ENCODE measurements at places on chromosomes 3 and 15.

DNA sequence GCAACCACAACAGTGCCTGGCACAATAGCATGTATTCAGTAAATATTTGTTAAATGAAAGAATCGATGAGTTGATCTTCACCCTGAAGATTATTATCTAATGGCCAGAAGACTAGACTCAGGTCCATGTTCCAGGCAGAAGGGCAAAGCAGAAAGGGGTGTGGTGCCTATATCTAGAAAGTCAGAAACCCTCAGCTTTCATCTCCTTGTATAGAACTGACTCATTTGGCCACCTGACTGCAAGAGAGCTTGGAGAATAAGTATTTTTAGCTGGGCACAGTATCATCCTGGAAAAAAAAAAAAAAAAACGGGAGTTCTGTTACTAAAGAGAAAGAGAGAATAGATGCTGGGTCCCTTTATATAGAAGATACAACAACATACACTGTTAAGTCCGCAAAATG lies 69.7 kb upstream of the SPRED1 start:
- DNase-seq = no peak

DNA sequence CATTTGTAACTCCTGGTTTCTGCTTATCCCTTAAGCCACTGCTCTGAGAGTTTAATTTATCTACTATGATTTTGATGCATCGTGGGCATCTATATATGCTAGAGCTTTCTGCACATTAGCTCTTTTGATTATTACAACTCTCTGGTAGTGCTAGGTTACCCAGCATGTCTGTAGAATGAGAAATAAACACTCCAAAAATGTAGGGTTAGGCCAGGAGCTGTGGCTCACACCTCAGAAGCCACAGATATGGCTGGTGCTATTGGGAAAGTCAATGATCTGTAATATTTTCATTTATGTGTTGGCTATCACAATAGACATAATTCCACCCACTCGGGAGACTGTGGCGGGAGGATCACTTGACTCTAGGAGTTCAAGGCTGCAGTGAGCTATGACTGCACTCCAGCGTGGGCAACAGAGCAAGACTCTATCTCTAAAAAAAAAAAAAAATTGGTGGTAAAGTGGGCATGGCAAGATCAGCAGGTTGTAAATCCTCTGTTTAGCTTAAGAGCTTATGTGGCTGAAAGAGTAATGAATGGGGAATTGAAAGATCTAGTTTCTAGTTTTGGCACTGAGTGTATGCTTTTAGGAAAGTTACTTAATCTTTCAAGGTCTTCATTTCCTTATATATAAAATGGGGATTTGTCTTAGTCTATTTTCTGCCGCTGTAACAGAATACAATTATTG lies 6.3 kb downstream of the TIGIT start:
- no peak for DNase-seq

DNA sequence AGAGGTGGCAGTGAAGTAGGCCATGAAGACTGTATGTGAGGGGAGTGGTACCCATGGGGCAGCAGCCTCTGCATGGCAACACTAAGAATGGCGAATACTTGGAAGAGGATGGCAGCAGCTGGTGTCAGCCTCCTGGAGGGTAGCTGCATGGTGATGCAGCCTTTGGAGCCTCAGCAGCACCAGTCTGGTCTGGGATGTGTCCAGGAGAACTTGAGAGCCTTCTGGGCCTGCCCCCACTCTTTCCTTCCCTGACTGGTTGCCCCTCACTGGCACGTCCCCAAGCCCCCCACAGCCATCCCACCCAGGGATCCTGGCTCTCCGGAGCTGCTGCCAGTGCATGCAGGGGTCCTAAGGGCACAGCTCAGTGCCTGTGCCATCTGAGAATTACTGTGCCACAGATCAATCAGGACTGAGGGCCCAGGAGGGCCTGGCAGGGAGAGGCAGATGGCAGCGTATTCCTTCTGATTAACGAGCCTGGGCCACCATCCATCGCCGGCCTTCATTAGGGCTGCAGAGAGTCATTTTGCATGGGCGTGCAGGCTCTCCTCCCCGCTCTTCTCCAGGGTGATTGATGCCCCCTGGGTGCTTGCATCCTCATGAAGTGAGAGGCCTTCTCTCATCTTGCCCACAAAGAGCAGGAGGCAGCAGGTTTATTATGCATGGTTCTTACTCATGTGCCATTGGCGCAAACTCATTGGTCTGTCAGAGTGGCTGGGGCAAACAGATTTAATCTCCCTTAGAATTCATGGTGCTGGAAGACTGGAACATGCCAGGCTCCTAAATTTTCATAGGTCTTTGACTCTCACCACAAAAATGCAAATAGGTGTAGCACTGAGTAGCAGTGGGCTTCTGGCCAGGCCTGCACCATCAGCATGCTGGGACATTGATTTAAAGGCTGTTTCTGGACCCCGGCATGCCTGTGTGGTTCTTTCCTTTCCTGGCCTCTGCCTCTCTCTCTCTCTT lies 116.8 kb downstream of the EPHB1 start:
- DNase-seq = no peak

DNA sequence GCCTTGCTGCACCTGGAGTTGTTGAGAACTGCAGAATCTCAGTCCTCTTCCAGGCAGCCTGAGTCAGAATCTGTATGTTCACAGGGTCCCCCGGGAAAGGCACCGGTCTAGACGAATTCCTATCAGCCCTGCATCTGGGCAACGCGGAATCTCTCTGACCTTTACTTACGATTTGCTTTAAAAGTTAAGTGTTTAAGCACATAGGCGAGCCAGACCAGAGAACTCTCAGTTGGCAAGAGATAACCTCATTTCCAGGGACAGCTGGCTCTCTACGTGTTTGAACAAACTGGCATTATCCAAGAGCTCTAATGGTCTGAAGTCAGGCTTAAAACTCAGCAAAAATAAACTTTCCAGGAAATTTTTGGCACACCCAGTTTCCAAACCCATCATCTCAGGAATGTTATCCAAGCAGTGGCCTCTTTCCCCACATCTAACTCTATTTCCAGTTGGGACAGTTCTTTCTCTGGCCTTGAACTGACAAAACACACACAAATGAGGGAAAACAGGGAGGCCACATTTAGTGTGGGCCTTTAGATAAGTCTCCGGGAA lies 53.4 kb downstream of the HES1 start:
- no peak for DNase-seq

DNA sequence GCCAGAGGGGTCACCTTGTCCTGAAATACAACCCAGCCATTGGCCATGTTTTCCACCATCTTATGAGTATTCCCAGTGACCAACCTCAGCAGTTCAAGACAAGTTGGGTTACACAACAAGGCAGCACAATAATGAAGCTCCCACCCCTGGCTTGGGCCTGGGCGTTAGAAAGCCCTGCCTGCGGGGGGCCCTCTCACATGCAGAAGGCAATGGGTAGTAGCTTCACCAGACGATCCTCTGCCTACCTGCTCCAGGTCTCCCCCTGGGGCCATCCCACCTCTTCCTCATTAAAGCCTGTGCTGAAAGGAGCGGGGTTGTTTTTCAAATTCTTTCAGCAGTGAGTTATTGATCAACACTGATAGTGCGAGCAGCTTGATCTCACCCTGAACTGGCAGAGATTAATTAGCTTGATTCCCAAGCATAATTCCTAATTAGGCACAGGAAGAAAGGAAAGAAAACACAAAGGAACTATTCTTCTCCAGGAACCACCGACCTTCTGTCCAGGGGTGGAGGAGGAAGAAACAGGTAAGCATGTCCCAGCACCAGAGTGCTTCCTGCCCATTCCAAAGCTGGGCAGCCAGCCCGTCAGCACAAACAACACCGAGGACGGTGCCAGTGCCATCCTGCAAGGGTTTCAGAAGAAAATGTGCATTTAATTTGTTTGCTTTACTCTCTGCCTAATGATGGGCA lies 79.7 kb upstream of the CGNL1 start:
- DNase-seq = no peak

- no peak for DNase-seq
Observed at GRCh38 chr15:99108993-99109392, 4.1 kb downstream of the SYNM start.

DNA sequence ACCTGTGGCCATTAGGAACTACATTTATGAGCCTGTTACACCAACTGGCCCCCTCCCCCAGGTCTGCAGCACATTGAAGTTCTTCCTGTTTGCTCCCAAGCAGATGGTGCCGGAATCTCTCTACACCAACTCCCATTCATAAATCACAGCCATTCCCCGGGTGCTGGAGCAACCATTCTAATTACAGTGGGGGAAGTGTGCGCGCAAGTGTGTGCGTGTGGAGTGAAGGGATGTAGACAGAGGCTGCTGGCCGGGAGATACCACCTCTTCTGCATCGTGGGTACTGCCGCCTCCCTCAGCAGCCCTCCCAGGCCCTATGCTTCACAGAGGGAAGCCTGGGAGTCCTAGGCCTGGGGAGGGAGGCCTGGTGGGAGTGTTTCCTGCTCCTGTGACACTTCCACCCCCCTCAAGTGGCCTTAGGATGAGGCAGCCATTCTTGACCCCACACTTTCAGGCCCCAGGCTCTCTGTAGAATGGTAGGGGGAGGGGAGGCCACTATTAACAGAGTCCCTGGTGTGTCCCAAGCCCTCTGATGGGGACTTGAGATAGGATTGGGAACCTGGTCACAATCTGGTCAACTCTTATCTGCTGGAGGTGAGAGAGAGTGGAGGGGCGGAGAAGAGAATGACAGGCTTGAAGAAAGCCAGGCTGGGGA lies 69.1 kb downstream of the MAGEF1 start:
- DNase-seq = no peak

DNA sequence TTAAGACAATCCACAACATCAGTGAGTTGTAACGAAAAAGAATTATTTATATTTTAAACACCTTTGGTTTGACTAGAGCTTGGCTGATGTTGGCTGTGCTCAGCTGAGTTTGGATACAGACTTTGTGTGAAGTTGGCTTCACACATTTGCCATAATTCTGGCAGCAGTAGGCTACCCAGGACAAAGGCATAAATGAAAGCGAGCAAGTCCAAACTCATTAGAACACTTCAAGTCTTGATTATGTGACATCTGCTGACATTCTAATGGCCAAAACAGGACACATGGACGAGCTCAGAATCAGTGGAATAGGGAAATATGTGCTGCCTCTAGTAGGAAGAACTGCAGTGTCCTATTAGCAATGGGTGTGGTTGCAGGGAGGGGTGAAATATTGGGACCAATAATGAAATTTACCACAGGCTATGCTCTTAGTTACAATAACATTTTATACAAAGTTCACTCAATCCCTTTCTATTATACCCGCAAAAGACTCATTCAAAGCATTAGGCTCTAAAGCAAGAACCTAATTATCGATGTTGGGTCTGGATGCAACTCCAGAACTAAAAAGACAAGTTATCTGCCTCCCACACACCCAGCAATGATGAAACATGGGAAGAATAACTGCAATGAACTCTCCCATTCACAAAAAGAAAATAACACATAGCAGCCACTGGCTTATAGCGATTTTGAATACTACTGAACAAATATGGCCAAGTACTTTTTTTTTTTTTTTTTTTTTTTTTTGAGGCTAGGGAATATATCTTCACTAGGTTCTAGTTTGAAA lies 493.9 kb upstream of the RASGRP1 start:
- DNase-seq = no peak

GRCh38 chr3:46573701-46574100 lies 7.6 kb upstream of the LRRC2 start:
- DNase-seq = no peak

DNA sequence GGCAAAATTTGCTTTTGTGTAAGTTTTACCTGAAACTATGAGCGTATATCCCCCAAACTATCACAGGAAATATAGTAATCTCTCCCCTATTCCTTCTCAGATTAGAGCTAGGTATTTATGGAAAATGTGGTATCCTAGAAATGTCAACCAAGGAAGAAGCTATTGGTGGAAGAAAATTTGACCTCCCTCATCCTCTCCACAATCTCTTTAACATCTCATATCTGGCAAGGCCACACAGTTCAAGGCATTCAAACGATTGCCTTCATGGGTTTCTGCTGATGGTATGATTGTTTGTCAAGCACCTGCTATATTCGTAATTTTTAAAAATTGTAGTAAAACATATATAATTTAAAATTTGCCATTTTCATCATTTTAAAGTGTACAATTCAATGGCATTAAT lies 27.5 kb upstream of the DRD3 start:
- no peak for DNase-seq

DNA sequence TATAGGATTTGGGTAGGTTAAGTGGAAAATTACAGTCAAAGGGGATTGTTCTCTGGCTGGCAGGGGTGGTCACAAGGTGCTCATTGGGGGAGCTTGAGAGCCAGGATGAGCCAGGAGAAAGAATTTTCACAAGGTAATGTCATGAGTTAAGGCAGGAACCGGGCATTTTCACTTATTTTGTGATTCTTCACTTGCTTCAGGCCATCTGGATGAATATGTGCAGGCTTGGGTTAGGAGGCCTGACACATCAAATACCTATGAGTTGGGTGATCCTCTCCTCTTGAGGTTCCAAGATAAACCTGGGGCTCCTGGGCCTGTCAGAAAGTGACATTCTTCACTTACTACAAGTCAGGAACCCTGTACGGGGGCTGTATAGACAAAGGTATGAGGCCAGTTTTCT lies 68.7 kb downstream of the CD200 start:
- DNase-seq = no peak

- no peak for DNase-seq
Observed at GRCh38 chr3:48617559-48617958, 4.0 kb downstream of the TMEM89 start.

DNA sequence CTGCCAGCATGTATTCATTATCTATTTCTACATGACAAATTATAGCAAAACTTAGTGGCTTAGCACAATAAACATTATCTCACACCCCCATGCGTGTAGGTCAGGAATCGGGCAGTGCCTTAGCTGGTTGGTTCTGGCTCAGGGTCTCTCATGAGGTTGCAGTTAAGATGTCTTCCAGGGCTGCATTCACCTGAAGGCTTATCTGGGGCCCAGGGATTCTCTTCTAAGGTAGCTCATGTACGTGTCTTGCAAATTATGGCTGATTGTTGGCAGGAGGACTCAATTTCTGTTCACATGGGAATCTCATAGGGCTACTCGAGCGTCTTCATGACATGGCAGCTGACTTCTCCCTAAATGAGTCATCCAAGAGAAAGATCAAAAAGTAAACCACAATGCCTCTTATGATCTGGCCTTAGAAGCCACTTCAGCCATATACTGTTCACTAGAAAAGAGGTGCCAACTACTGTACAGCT lies 42.9 kb upstream of the TSC22D2 start:
- DNase-seq = peak; percentile 91

GRCh38 chr3:195692781-195693427 lies 27.9 kb upstream of the MUC20 start:
- no peak for DNase-seq

DNA sequence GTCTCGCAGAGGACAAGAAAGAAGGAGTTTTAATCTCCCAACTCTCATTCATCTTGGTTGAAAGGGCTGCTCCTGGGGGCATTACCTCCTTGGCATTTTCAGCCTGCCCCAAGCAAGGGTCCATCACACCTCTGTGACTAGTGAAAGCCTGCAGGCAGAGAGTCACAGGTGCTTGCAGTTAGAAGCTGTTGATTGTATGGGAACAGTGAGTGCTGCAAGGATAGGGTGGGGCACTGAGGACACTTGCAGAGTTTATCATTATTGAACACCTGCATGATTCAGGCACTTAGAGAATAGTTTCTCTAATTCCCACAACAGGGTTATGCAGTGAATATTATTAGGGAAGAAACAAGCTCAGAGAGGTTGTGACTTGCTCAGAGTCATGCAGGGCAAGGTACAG lies 41.7 kb upstream of the IGF2BP2 start:
- DNase-seq = no peak
